ENCODE measurements at places on chromosomes 2 and 18.

GRCh38 chr2:1556776-1557466 is 143.7 kb downstream of the TPO start:
- DNase-seq, result no peak

- peak; percentile 10 for DNase-seq
These were observed 19.0 kb downstream of the TPGS2 start for GRCh38 chr18:36809590-36810381.

DNA sequence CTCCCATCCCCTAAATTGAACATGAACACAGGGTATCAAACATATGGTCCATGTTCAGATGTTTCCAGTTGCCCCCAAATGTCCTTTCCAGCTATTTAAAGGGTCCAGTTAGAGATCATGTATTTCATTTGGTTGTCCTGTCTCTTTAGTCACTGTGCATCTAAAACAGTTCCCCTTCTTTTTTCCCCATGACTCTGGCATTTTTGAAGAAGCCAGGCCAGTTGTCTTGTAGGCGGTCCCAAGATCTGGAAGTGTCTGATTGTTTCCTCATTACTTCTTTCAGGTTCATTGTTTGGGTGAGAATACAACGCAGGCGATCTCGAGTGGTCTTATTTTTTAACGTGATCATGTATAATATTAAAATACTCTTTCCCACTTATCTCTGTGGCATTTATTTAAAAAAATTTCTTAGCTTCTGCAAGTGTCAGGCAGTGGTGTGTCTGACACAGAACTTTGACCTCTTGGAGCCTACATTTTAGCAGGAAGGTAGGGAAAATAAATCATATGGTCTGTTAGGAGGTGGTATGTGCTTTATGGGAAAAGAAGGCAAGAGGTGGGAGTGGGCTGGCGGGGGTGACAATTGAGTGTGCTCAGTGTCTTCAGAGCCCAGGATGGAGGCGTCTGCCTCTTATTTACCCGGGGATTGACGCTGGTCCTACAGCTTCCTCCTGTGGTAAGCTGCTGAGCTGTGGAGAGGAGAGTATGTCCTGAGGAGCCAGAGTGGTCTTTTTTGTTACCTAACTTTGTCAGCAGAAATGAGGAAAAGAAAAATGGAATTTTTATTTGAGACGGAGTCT is 8.1 kb downstream of the RAB31 start:
- no peak for DNase-seq

DNA sequence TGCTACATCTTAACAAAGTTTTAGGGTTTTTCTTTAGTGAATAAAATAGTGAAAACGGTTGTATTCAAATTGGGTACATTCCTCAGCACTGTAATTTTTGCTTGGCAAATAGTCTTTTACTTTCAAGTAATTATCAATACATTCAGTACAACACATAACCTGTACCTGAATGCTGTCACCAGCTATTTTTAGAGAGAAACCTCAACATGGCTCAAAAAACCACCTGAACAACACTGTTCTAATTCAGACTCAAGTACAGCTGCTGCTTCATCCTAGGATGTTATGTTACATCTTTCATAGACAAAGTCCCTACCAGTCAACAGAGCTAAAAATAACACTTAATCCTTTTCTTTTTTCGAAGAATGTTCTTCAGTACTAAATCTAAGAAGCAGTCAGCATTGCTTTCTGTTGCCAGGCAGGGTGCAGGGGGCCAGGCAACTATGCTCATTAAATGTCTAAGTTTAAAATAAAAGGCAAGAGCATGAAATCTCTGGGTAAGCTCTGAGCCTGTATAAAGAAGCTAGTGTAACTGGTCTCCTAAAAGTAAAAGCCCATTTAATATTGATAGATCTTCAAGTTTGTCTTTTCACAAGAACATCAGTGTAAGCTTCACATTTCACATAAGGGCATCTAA is 20.5 kb downstream of the PDIA6 start:
- no peak for DNase-seq

DNA sequence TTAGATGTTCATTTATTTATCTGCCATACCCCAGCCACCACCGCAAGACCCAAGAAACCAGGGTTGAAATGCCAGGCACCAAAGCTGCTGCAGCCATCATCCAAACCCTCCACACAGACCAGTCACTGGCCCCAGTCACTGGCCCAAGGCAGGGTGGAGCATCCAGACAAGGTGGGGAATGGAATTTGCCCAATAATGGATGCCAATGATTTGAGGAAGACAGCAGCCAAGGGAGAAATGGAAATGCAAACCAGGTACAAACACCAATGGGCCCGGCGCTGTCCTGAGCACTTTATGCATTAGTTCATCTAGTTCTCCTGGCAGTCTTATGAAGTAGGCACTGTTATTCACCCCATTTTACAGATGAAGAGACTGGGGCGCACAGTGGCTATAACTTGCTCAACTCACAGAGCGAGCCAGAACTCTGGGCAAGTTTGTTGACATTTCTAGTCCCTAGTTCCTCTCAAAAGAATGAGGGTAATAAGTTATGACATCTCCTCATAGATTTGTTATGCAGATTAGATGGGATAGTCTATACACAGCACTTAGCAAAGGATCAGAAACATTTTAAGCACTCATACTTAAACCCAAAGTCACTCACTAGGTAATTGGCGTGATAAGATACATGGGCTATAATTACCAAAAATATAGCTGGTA is 173.3 kb downstream of the TMEM247 start:
- DNase-seq, result no peak

GRCh38 chr2:47751856-47752414 is 31.0 kb upstream of the MSH6 start:
- DNase-seq, result no peak

GRCh38 chr2:208255557-208256106 is 761 bp upstream of the IDH1 start:
- peak; percentile 6 for DNase-seq

DNA sequence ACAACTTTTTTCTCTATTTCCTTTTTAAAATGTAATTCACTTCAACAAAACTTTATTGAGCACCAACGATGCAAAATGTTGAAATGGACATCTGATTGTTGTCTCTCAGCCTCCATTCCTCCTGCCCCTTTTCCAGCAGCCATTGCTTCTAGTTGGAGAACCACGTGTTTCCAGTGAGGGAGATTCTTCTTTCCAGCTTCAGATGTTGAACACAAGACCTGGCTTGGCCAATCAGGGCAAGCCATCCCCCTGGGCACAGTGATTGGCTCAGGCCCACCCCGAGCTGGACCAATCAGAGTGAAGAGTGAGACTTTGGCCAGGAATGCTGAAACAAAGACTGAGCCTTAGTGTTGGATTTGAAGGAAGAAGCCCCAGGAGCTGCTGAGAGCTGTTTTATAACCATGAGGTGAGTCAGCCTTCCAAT is 59.0 kb downstream of the E2F6 start:
- no peak for DNase-seq

GRCh38 chr2:231573698-231574421 is 18.8 kb upstream of the TEX44 start:
- no peak for DNase-seq

GRCh38 chr18:12334366-12334808 is 26.3 kb downstream of the TUBB6 start:
- no peak for DNase-seq

- DNase-seq, result no peak
These were observed 18.3 kb downstream of the ARHGEF33 start for GRCh38 chr2:38907743-38908562.

DNA sequence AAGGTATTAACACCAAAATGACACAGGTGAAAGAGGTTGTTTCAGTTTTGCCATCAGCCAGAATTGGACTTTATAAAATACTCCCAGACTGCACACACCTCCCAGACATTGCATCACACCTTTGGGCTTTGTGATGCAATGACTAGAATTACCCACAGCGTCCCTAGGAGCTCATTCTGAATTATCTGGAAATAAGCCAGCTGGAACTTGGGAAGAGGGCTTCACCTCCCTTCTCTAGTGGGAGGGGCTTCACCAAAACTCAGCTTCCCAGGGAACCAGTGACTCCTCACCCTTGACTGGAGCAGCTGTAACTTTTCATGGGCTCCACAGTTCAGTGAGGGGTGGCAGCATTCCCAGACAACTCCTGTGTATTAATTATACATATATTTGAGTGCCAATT is 83.1 kb upstream of the BZW1 start:
- DNase-seq, result no peak

DNA sequence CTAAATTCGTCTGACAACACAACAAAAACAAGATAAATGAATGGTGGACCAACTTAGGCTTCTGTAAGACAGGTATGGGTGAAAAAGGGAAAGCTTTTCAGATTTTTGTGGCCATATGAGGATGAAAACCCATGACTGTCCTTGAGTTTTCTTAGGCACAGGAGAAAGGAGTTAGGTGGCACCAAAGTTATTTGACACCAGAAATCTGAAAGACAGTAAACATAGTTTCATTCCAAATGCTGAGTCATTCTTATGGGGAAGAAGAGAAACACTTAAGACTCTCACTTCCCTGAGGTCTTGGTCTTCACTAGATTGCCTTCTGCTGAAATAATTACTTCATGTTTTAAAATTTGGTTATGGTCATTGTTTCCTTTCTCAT is 5.2 kb upstream of the GPD2 start:
- DNase-seq, result no peak

Measured in stimulated activated naive CD8-positive, alpha-beta T cell treated with anti-CD3 and anti-CD28 coated beads, Interleukin-15, Interleukin-2, amounts not matched to agents 100 U/mL and 50 U/mL, for 24 hours (primary cell).